Stimulated activated CD8-positive, alpha-beta memory T cell treated with anti-CD3 and anti-CD28 coated beads, Interleukin-2, amount 100 ng/mL, for 1 hour (primary cell): ENCODE measurements at places on chromosomes 11 and 22.

DNA sequence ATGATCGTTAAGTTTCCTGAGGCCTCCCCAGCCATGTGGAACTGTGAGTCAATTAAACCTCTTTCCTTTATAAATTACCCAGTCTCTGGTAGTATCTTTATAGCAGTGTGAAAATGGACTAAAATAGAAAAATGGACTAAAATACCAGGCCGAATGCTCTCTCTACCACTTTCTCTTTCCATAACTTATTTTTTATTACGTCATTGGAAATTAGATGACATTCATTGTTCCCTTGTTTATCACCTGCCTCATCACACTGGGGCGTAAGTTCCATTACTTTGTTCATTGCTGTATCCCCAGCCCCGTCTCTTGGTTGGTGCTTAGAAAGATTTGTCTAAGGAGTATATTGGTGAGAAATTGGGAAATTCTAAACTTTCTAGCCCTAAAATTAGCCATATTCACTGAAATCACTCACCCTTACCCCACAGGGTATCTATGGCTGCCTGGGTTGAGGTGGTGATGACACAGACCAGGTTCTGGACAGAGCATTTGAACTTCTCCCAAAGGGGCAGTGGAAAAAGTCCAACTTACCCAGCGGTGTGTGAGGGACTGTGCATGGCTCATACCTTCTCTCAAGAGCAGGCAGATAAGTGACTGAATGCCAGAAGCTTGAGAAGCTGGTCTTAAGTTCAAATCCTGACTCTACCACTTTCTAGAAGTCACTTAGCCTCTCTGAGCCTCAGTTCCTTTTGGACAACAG lies 50.9 kb upstream of the TP53I11 start:
- no peak for DNase-seq

DNA sequence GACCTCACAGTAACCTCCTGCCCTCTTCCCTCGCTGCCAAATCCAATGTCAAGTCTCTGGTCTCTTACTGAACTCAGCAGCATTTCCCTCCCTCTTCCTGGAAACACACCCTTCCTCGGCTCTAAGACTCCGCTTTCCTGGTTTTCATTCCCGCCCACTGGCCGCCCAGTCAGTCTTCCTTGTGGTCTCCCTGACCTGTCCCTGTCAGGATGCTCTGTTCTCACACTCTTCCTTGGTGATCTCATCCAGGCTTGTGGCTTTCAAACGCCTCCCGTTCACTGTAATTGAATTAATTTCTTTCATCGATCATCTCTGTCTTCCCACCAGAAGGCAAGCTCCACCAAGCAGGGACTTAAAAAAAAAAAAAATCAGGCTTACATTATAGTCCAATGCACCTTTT lies 33.5 kb downstream of the MYO18B start:
- DNase-seq = no peak

- DNase-seq = no peak
Measured at GRCh38 chr11:59266491-59266890, 53.8 kb upstream of the MPEG1 start.

GRCh38 chr11:93279851-93280347 lies 50.6 kb upstream of the DEUP1 start:
- DNase-seq = no peak

GRCh38 chr11:35144136-35144741 lies 5.3 kb downstream of the CD44 start:
- no peak for DNase-seq

GRCh38 chr11:19460718-19461405 lies 220.1 kb upstream of the E2F8 start:
- DNase-seq = no peak

DNA sequence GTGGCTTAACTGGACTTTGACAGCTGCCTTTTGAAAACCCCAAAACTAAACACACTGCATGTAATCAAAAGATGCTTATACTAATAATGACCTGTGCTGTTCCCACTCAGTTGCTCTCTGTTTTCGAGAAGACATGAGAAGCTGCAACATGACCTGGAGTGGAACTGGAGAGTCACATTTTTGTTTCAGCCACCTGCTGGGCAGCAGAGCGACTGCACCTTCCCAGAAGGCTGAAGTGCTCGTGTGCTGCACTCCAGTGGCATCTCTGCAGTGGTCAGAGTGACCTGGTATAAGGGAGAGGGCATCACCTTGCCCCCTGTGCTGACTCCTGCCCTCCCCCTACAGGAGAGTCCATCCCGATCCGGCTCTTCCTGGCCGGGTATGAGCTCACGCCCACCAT lies 8.6 kb downstream of the THYN1 start:
- no peak for DNase-seq

DNA sequence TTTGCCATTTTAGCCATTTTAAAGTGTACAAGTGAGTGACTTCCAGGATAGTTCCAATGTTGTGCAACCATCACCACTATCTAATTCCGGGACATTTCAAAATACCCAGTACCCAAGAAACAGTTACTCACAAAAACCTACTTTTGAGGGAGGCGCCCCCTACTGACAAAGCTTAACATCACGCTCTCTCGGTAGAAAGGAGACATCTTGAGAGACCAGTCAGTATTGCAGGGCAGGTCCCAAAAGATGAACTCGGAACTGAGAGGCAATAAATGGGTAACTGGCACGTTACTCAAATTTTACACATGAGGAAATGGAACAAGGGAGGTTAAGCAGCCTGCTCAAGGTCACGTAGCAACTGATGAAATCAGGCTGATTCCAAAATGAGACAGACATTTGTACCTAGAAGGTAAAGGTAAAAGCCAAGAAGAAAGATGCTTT lies 50.0 kb upstream of the POU2AF1 start:
- DNase-seq = no peak

DNA sequence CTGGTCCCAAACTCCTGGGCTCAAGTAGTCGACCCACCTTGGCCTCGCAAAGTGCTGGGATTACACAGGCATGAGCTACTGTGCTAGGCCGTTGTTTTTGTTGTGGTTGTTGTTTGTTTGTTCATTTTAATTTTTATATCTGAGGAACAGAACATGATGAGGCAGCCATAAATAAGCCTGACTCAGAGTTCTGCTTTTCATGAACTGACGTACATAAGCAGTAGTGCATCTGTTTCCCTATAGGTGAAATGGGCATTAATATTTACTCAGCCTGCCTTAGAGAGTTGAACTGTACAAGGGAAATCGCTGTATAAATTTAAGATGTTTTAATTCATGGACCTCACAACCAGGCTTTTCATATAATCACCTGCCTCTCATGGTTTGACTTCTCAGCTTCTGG lies 80.5 kb downstream of the PDHX start:
- no peak for DNase-seq

DNA sequence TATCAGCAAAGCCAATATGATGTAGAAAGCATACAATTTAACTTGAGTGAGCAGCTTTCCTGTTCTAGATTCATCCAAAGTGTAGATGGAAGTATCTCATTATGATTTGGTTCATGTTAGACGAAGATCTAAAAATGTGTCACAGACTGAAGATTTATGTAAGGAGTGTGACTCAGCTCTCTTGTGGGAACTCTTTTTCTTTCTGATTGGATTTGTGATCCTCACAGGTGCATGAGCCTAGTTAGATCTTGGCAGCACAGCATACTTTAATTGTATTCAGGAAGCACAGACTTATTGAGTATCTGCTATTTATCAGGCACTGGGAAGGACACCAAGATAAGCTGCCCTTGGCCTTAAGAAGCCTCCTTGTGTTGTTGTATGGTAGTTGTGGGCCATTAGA lies 147.1 kb downstream of the C11orf91 start:
- DNase-seq = no peak

GRCh38 chr11:64357446-64357845 lies 1.5 kb upstream of the RPS6KA4 start:
- DNase-seq = no peak

- DNase-seq = no peak
Measured at GRCh38 chr11:952406-953385, 27.0 kb downstream of the AP2A2 start.

GRCh38 chr22:17808693-17809403 lies 34.6 kb upstream of the BID start:
- no peak for DNase-seq

GRCh38 chr22:46079861-46080821 lies 70.2 kb upstream of the PPARA start:
- DNase-seq = no peak

GRCh38 chr22:23649071-23649501 lies 17.0 kb upstream of the DRICH1 start:
- DNase-seq = no peak

DNA sequence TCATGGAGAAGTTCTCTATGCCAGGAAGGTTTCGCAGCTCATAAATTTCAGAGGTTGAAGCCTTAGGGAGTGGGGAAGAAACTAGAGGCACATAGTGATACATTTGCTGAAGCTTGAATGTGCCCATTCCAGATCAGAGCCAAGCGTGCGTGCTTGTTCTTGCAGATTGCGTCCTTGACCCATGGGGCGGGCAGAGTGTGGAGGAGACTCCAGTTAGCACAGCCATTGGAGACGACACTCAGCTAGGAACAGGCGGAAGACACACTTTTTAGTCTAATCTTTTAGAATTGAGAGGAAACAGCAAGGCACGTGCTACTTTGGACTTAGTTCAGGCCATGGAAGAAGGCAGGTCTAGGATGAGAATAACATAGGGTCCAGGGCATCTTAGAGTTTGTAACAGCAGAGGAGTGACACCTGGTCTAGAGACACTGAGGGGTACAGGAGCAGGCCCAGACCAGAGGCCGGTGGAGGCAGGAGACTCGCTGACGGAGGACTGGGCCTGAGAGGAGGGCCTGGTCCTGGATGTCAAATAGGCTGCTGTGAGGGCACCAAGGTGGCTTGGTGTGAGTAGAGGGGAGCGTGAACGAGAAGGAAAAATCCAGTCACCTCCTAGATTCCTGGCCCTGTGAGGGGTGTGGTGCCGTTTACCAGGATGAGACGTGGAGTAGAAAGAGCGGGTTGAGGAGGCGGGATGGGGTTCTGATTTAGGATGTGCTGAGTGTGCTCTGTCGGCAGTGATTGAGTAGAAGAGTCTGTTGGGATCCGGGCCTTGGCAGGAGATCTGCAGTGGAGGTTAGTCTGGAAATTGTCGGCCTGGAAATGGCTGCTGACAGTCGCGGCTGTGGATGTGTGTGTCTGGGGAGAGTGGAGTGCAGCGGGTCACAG lies 154.7 kb downstream of the TBC1D22A start:
- no peak for DNase-seq

DNA sequence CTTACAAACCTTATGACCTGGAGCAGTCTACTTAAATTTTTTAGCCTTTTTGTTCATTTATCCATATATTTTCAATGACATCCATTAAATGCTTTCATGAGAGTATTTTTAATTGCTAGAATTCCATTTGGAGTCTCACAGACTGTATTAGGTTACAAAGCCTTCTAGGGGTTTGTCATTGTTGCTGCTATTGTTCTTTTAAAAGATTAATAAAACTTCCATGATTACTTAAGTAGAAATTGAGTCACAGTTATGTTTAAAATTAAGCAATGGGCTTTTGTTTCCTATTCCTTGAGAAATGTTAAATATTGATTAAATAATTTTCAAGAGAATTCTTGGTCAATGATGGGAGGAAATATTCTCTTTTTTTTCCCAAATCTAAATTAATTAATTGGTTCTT lies 1408.4 kb upstream of the RAG2 start:
- DNase-seq = no peak

- peak; percentile 1 for DNase-seq
Measured at GRCh38 chr11:76419896-76420295, 24.9 kb upstream of the EMSY start.

DNA sequence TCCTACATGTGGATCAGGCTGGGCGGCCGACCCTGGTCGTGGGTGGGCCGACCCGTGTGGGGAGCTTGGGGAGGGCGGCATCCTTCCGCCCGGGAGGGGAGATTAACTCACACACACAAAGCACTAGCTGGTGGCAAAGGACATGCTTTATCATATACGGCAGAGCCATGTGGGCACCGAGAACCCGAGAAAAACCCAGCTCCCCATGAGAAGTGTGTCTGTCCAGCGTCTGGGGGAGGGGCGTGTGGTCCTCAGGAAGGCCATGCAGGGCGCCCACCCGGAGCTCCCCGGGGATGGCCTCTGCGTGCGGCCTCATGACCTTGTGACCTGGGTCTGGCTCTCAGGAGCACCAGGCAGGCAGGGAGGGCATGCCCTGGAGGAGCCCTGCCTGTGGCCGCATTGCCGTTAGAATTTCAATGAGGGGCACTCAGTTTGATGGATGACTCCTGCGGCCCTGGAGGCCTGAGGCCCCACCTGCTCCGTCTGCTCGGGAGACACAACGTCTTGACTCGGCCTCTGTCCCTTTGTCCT lies 39.4 kb upstream of the TOLLIP start:
- DNase-seq = no peak

DNA sequence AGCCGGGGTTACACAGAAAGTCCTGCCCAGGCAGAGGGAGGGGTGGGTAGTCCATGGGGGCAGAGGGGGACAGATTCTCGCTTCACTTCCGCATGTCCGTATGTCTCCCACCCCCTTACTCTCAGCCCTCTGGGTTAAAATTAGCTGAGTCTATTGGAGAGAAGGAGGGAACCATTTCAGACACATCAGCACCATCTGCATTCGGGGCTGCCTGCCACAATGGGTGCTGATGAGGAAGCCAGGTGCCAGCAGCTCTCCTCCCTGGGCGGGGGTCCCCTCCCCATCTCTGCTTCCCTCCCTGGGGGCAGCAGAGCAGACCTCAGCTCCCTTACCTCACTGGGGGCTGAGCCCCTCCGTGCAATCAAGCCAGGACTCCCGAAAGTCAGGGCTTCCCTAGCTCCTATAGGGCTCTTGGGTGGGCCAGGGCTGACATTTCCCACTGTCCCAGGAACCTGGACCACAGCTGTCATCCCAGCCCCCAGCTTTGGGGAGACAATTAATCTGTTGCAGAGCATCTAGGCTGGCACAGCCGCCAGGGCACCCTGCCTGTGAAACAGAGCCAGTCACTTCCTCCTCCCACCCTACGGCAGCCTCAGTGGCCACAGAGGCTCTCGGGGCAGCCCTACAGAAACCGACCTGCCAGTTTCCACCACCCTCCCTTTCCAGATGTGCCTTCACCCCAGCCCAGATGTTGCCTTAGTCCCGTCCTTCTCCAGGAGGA lies 67.3 kb downstream of the PDE2A start:
- no peak for DNase-seq

DNA sequence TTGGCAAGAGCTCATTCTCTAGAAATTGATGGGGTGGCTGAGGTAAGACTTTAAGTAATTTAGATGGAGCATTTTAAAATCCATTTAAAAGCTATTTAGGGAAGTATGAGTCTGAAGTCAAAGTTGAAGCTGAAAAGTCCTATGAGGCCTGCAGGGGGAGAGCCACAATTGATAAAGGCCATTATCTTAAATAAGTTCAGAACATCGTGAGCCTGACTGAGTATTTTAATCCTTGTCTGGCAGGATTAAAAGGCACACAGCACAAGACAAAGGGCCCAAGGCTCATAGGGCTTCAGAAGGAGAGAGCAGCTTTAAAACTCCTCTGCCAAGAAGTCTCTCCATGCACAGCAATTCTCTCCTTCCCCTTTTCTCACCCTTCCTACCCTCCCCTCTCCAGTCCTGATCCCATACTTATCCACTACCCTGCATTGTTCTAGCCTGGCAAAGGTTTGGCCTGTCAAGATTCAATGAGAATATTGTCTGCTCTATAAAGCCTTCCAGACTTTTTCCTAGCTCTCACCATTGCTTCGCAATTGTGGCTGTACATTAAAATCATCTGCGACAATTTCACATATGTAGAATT lies 1312.9 kb downstream of the FAM181B start:
- DNase-seq = no peak
